Uterus (tissue), 4 donors: ENCODE measurements at places on chromosomes 4 and X. TPM values are rescaled to one million over a fixed set of nuclear protein-coding genes. Genes with fewer than 3 reads are reported as not detected.

The UGT2B11 gene
- not detected for total RNA-seq

The FGFR3 gene
- total RNA-seq, result 2.5 TPM

The ITGB1BP2 gene
- 15.9 TPM for total RNA-seq

The RRH gene
- total RNA-seq, result 0.30 TPM

The MAGEC2 gene
- total RNA-seq, result not detected

The SLC9B1 gene
- total RNA-seq, result not detected

GRCh38 chrX:35101901-35102300 lies 159.3 kb downstream of the FAM47B start:
- no peak overlapping the region for H3K4me3 ChIP-seq
- H3K27me3 ChIP-seq, result no peaks in the 10 kb centered on the region
- H3K4me1 ChIP-seq, result no peaks in the 10 kb centered on the region
- H3K36me3 ChIP-seq, result no peaks in the 10 kb centered on the region
- H3K27ac ChIP-seq, result no peak overlapping the region
- DNase-seq, result no peak

DNA sequence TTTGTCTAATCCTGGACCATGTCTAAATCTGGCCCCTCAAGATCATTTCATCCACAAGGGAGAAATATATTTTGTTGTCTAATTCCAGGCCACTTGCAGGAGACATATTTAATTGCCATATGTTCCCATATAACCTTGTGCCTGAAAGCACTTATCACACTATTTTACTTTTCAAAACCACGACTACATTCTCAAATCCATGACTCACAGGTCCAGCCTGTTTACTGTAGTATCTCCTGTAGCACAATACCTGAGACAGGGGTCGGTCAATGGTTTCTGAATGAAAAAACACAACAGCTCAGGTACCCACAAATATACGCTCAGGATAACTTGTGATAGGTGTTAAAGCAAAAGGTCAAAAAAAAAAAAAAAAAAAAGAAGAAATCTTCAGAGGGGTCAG lies 60.9 kb downstream of the SEC24D start:
- H3K4me3 ChIP-seq, result no peak overlapping the region
- H3K27me3 ChIP-seq, result no peaks in the 10 kb centered on the region
- peak overlapping the region; percentile 97 for H3K27ac ChIP-seq
- H3K36me3 ChIP-seq, result no peaks in the 10 kb centered on the region
- DNase-seq, result no peak
- H3K4me1 ChIP-seq, result no peaks in the 10 kb centered on the region

DNA sequence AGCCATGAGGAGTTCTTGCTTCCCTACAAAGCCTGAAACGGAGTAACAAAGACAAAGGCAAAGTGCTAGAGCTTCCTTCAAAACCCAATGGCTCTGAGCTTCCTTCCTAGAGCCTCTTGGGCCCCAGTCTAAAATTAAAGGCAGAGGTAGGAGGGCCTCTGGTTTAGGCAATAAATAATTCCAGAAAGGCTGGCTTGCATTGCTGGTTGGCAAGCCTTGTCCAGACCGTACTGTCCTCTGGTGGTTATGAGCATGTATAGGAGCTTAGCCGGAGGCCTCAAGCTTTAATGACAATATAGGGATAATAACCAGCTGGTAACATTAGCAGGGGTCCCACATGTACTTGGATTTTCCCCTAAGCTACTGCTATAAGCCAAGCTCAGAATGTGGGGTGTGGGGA lies 237.3 kb downstream of the AR start:
- H3K27me3 ChIP-seq, result no peaks in the 10 kb centered on the region
- no peaks in the 10 kb centered on the region for H3K36me3 ChIP-seq
- peak; percentile 35 for DNase-seq
- H3K27ac ChIP-seq, result peak overlapping the region; percentile 68
- no peak overlapping the region for H3K4me3 ChIP-seq

GRCh38 chrX:3811331-3812311 lies 98.2 kb upstream of the PRKX start:
- H3K4me3 ChIP-seq, result no peak overlapping the region
- no peak overlapping the region for H3K27ac ChIP-seq
- peaks cover 13% of the 10 kb centered on the region for H3K27me3 ChIP-seq
- DNase-seq, result peak; percentile 18

DNA sequence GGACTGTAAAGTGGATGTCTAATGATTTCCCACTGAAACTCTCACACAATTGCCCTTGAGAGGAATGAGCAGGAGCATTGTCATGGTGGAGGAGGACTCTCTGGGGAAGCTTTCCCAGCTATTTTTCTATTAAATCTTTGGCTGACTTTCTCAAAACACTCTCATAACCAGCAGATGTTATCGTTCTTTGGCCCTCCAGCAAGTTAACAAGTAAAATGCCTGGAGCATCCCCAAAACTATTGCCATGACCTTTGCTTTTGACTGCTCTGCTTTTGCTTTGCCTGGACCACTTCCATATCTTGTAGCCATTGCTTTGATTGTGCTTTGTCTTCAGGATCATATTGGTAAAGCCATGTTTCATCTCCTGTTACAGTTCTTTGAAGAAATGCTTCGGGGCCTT lies 120.2 kb upstream of the PDE5A start:
- no peaks in the 10 kb centered on the region for H3K4me1 ChIP-seq
- DNase-seq, result no peak
- no peak overlapping the region for H3K4me3 ChIP-seq
- H3K36me3 ChIP-seq, result no peaks in the 10 kb centered on the region

GRCh38 chrX:111490688-111491087 lies 20.8 kb upstream of the SERTM2 start:
- H3K27me3 ChIP-seq, result no peaks in the 10 kb centered on the region
- DNase-seq, result no peak
- H3K36me3 ChIP-seq, result no peaks in the 10 kb centered on the region
- no peak overlapping the region for H3K4me3 ChIP-seq
- H3K27ac ChIP-seq, result no peak overlapping the region
- no peaks in the 10 kb centered on the region for H3K4me1 ChIP-seq

DNA sequence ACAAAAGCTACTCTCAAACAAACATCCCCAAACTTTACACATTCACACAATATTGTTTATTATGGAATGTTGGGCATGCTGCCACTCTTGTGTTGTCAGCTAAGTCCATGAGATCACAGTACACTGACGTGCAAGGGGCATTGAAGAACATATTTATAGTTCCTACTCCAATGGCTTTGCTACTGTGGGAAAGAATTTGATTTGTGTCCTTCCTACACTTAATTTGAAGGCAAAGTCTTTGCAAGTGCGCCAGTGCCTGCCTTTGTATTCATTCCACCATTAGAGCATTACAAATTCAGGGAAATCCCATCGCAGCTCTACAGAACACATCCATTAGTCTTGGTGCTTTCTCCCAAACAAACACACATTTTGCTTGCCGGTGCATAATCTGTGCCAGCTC lies 45.4 kb upstream of the FTHL17 start:
- H3K27me3 ChIP-seq, result no peaks in the 10 kb centered on the region
- H3K4me1 ChIP-seq, result no peaks in the 10 kb centered on the region
- no peaks in the 10 kb centered on the region for H3K36me3 ChIP-seq
- no peak for DNase-seq

DNA sequence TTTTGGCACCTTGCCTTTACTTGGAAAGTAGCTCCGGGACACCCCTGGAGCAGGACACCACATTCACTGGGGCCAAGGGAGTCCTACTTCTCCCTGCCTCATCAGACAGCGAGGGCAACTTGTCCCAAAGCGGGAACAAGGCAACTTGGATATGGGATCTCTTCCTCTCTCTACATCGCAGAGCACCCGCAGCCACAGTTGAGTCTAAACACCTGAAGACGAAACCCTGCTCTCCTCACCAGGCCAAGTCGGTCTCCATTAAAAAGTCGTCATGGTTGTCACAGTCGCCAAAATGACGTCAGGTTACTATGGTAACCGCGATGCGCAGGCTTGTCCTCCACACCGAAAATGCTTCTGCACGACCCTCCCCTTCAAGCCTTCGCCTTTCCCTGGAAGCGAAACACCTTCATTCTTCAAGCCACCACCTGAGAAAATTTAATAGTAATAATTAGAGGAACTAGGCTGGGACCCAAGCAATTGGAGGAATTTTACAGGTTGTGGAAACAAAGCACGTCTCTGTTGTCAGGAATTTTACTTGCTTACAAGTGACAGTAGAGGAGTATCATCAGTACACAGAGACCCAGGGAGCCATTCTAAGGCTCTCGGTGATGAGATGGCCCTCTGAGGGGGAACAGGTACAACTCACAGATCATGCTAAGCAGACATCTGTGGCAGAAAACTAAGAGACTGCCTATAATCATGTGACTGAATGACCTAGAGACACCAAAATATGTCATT lies 30.5 kb upstream of the TCEAL4 start:
- H3K27me3 ChIP-seq, result no peaks in the 10 kb centered on the region
- no peak overlapping the region for H3K4me3 ChIP-seq
- H3K4me1 ChIP-seq, result no peaks in the 10 kb centered on the region
- H3K27ac ChIP-seq, result peak overlapping the region; percentile 38
- no peak for DNase-seq
- no peaks in the 10 kb centered on the region for H3K36me3 ChIP-seq

DNA sequence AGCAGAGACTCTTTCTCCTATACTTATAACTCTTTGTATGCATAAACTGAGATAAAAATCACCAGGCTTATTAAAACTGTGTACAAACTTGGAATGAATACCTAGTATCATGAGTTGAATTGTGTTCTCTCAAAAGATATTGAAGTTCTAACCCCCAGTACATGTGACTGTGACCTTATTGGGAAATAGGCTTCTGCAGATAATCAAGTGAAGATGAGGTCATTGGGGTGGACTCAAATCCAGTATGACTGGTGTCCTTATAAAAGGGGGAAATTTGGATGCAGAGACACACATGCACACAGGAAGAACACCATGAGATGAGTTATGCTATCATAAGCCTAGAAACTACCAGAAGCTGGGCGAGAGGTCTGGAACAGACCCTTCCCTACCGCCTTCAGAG lies 26.2 kb downstream of the ZNF827 start:
- no peak for DNase-seq
- no peak overlapping the region for H3K27ac ChIP-seq
- H3K4me1 ChIP-seq, result no peaks in the 10 kb centered on the region
- H3K27me3 ChIP-seq, result no peaks in the 10 kb centered on the region
- H3K4me3 ChIP-seq, result no peak overlapping the region
- H3K36me3 ChIP-seq, result no peaks in the 10 kb centered on the region

- H3K4me3 ChIP-seq, result peak overlapping the region; percentile 36
- peak; percentile 68 for DNase-seq
- H3K27me3 ChIP-seq, result no peaks in the 10 kb centered on the region
- no peaks in the 10 kb centered on the region for H3K36me3 ChIP-seq
Measured at GRCh38 chrX:40172401-40173142, 74.8 kb upstream of the BCOR start.

DNA sequence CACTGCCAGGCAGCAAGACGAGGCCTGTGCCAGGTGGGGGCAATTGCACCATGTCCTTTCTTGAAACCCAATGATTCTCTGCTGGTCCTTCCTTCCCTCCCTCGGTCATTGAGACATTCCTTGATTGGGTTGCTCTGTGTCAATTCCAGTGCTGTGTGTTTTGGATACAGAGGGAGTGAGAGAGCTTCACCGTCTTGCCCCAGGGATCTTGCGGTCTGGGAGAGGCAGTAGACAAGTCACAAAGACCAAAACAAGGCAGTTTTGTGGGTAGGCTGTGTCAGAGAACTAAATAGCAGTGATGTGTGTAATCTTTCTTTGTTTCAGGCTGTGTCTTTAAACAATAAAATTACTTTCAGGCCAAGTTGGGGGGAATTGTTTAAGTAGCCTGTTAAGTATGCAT lies 38.8 kb upstream of the TADA2B start:
- no peaks in the 10 kb centered on the region for H3K27me3 ChIP-seq
- no peak for DNase-seq
- H3K4me3 ChIP-seq, result no peak overlapping the region
- H3K4me1 ChIP-seq, result no peaks in the 10 kb centered on the region

DNA sequence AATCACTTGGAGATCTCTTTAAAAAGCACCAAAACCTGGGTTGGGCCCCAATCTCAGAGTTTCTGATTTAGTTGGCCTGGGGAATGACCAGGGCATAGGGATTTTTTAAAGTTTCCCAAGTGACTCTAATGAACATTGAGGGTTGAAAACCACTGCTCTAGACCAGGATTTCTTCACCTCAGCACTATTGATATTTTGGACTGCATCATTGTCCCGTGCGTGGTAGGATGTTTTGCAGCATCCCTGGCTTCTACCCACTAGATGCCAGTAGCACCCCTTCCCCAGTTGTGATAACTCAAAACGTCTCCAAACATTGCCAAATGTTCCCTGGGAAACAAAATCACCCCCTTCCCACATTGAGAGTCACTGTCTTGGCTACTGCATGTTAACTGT lies 61.8 kb downstream of the ATXN3L start:
- no peak for DNase-seq
- no peak overlapping the region for H3K27ac ChIP-seq
- H3K4me1 ChIP-seq, result no peaks in the 10 kb centered on the region

DNA sequence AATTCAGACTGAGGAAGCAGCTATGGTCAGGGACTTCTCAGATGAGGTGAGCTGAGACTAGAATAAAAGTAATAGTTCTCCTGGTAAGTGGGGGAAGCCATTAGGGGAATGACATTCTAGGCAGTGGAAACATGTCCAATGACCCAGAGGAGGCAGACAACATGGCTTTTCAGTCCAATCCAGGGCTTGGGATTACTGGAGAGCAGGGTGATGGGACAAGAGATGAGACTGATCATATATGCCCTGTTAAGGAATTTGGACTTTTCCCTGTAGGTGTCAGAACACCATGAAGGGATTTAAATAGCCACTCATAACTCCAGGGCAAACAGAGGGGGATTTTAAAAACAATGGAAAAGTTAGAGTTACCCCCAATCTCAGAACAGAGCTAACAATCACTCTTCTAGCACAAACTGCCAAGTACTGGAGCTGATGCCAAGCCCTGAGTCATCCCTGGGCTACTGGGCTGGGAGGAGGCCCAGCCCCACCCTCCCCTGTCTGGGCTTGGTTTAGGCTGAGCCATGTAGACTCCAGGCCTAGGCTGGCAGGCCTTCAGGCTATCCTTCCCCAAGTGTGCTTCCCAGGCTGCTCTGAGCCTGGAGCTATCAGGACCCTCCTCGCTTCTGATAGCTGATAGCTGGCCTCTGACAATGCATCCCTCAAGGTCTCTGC lies 22.7 kb upstream of the MSN start:
- peak overlapping the region; percentile 83 for H3K27ac ChIP-seq
- H3K4me3 ChIP-seq, result no peak overlapping the region
- no peaks in the 10 kb centered on the region for H3K36me3 ChIP-seq
- peak; percentile 90 for DNase-seq
- no peaks in the 10 kb centered on the region for H3K27me3 ChIP-seq

DNA sequence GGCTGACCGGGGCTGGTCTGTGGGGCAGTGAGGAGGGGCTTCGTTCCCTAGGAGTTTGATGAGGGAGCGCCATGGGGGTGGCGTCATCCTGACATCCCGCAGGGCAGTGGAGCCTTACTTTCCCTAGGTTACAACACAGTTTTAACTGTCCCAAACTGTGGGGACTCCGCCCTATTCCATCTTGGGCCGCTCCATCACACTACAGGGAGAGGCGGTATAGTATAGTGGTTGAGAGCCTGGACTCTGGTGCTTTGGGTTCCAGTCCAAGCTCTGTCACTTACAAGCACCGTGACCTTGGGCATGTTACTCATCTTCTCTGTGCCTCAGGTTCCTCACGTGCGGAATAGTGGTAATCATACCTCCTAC lies 44.2 kb downstream of the ZNF185 start:
- H3K27me3 ChIP-seq, result no peaks in the 10 kb centered on the region
- DNase-seq, result no peak
- H3K27ac ChIP-seq, result peak overlapping the region; percentile 84
- H3K4me1 ChIP-seq, result no peaks in the 10 kb centered on the region
- peak overlapping the region; percentile 38 for H3K4me3 ChIP-seq
